ENCODE measurements at places on chromosomes 2 and 18.

- DNase-seq: peak; percentile 28
These were observed 17.8 kb downstream of the PDCL3 start for GRCh38 chr2:100580367-100581276.

DNA sequence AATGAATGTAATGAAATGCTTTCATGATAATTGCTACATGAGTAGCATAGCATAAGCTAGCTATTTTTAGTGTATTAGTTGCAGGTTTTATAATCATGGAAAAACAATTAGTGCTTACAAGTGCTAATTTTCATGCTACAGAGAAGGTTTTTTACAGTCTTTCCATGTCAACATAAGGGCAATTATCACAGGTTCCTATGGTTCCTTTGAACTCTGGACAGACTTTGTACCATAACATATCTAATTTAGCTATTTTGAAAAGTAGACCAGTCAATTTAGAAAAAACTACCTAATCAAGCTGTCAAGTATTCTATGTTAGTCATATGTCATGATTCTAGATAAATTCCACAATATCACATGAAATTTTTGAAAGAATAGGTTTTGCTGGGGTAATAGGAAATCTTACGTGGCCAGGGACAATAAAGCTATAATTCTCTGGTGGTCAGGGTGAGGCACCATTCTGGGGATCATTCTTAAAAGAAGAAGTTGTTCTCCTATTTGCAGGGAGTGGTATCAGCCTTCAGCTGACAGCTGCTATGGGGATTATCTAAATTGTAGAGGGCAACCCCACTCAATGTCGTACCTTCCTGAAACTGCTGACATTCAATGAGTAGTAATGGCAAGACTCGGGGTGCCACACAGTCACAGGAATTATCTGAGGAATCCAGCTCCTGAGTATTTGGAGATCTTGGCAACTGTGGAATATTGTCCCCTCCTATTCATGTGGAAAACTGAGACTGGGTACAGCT is 724.0 kb upstream of the LINC00305 start:
- no peak for DNase-seq

DNA sequence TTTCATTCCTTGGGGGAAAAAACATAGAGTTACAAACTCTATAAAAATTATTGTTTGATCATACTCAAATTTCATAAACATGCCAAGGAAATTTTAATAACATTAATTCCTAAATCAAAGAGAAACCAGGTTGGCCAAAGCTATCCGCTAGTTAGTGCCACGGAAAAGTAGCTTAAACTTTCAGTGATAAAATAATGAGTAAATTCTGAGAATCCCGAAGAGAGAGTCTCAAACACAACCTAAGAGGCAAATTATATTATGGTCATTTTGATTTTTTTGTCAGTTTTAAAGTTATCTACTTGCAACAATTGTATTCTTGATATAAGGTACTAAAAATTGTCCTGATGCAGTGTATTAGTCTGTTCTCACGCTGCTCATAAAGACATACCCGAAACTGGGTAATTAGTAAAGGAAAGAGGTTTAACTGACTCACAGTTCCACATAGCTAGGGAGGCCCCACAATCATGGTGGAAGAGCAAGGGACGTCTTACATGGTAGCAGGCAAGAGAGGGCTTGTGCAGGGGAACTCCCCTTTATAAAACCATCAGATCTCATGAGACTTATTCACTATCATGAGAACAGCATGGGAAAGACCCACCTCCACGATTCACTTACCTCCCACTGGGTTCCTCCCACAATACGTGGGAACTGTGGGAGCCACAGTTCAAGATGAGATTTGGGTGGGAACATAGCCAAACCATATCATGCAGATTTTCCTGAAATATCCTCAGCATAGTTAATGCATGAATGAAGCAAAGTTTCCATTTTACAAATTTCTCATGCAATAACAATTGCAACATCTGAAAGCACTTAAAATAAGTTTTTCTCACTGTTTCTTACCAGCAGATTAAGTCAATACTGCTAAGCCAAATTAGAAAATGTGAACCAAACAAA is 205.9 kb upstream of the STK17B start:
- no peak for DNase-seq

- no peak for DNase-seq
These were observed 144.2 kb downstream of the TPO start for GRCh38 chr2:1557467-1557820.

- DNase-seq: no peak
These were observed 108.2 kb upstream of the ERBB4 start for GRCh38 chr2:212646698-212647366.

DNA sequence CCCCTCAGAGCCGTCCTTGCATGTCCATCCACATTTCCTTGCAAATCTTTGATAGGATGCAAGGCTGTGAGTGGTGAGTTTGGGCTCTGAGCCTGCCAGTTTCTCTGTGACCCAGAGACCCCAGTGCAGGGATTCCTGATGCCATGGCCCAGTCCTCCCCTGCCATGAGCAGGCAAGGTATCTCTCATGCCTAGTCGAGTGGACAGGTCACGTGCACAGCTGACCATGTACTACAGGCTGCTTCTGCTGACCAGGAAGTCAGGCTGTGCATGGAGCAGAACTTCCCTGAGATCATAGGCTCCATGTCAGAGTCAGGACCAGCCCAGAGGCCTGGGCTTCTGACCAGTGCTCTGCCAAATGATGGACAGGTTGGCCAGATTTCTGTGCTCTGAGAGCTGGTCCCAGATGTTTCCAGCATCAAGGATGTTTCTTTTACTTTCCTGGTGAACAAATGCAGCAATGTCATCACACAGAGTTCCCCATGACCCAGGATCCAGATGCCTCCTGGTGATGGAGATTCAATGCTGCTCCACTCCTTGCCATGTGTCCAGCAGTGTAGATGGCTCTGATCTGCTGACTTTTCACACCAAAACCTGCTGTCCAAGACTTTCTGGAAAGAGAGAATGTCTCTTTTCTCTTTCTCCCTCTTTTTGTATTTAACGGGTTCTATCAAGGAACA is 321.6 kb upstream of the HS6ST1 start:
- no peak for DNase-seq

DNA sequence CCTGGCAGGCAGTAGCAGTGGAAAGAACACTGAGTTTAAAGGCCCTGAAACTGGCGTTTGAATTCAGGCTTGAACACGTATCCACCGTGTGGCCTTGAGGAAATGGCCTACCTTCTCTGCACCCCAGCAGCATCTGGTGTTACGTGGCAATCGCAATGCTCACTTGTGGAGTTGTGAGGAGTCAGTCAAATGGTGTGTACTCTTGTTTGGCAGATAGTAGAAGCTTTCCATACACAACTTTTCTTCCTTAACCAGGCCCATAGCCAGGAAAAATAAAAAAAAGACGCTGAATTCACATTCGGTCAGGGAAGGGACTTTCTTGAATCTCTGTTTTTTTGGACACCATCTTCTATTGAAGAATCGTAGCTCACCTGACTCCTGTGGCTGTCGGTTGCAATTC is 1101.5 kb upstream of the KLHL29 start:
- no peak for DNase-seq

DNA sequence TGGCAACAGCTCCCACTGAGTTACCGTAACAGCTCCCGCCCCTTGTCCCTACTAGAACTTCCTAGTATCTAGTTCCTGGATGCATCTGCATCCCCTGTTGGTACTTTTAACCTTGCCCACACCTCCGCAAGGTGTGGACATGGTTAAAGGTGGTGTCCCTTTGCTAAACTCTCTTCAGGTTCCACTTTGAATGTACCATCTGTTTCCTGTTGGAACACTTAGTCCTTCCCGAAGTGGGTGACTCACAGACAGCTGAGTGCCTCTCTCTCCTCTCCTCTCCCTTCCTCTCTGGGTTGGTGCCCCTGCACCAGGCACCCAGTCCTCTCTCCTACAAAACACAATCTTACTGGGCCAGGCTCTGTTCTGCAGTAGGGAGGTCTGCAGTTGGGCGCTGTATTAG is 19.6 kb upstream of the REL start:
- no peak for DNase-seq

GRCh38 chr2:146979746-146980145 is 865.1 kb upstream of the ACVR2A start:
- no peak for DNase-seq

DNA sequence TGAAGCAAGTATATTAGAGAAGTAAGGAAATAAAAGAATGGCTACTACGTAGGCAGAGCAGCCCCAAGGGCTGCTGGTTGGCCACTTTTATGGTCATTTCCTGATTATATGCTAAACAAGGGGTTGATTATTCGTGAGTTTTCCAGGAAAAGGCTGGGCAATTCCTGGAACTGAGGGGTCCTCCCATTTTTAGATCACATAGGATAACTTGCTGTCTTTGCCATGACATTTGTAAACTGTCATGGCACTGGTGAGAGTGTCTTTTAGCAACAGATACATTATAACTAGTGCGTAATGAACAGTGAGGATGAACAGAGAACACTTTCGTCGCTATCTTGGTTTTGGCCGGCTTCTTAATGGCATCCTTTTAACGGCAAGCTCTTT is 2.6 kb upstream of the UBE2F start:
- no peak for DNase-seq

DNA sequence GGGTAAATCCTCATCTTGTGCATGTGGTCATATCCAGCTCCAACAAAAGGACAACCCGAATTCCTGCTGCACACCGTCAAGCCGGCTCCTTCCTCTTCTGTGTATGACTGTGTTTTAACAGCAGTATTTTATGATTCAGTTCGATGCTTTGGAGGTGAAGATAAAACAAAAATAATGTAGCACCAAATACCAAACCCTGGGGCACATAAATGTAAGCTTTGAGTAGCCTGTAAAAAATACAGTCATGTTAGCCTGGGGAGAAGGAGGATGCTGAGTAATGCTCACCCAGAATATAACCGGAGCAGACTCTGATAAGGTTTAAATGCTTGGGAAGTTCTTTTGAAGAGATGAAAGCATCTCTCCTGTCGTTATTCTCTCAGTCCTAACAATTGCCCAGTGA is 225.0 kb downstream of the SUCLG1 start:
- no peak for DNase-seq

- no peak for DNase-seq
These were observed 69.1 kb upstream of the CTDP1 start for GRCh38 chr18:79610461-79611039.

DNA sequence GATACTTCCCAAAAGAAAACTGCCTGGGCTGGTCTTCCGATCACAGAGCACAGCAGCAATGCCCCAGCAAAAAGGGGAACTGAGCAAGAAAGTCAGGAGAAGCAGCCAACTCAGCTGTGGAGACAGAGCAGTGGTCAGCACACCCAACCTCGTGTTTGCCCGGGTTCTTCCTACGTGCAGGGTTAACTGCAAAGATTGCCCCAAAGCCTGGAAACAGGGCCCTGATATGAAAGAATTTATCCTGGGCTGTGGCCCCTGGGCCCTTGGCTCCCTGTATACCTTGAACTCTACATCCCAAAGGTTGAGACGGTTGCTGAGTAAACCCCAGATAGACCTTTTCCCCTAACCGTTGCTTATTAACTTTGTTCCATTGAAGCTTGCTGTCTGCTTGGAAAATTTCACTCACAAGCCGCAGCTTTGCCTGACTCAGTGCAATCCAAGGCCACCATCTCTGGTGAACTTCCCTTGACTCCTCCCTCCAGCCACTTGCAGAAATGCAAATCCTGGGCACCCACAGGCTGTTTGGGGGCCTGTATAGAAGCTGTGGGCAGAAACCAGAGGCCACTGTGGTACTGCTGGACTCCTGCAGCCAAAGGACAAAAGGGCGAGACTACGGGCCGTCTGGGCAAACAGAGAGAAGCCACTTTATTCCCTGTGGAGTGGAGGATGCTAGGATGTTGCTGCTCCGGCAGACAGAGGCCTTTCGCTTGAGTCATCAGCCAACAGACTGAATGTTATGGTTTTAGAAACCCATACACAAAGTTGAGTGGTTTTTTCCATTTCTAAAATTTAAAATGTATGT is 18.2 kb downstream of the NRP2 start:
- no peak for DNase-seq

DNA sequence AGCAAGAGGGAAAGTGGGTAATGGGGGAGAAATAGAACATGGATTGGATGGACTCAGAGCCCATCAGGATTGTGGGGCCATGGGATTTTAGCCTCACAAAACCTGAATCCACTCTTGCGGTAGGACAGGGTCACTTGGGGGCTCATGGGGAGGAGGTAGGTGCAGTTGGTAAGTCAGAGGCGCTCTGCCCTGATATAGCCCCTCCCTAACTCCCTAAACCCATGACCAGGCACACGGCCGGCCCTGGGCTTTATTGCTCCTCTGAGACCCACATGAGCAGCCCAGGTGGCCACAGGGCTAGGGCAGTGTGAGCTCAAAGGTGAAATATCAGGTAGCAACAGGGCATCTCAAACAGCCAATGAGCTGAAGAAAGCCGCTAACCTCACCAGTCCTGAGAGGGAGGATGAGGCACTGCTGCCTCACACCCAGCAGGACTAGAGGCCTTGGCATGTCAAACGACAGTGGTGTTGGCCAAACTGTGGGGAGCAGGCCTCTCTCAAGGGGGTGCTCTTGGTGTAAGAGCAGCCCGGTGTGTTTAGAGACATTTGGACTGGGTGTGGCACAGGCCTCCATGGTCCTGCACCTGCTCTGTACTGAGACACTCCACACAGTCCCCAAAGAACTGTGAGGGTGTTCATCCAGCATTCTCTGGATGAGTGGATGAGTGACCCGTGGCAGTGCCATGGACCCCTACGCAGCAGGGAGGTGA is 90.8 kb upstream of the HS6ST1 start:
- DNase-seq: no peak

DNA sequence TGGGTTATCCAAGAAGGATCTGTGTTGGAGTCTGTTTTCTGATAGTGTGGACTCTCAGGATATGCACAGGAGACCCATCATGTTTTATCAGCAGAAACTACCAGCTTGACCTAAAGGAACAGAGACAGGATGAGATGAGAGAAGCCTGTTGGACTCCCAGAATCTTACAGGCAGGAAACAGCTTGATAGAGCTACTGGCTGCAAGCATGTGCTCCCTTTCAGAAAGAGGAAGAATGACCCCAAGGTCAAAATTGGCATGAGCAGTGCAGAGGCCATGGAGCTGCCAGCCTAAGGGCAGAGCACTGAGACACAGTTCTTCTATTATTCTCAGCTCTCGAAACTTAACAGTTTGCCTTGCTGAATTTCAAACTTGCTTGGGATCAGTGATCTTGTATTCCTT is 135.2 kb upstream of the NFATC1 start:
- no peak for DNase-seq

DNA sequence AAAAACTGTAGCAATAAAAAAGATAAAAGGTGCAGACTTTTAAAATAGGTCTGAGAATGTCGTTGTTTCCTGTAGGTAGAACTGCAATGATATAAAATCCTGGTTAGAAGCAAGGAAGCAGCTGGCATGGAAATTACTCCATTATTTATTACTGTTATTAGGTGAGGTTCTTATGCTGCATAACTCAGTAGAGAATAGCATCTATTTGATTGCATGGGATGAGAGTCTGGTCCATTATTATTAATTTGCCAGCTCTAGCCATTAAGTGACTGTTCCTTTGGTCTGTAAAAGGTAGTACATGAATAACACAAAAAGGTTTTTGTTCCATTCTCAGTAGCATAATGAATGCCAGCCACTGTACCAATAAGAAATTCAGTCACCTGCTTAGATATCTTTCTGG is 358.6 kb downstream of the RBM43 start:
- no peak for DNase-seq

All from activated T-helper 1 cell treated with Interleukin-2 at 50 U/mL for 16 hours (primary cell).